Glutamatergic neuron (in vitro differentiated cells): ENCODE measurements at places on chromosomes 12 and 14.

DNA sequence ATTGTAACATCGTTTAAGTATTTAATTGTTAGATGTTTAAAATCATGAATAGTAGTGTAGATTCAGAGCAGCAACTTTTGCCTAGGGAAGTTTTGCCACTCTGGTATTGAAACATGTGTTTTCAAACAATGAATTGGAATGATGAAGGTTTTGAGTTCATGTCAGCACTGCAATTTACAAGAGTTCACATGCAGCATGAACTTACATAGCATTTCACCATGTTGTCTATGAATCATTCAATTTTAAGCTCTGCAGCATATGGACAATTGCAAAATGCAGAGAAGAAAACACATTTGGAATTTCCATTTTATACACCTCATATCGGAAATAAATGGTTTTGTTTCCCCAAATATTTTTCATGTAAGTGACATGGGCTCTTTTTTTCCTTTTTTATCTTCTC is 170.7 kb upstream of the CDKN3 start:
- DNase-seq, result no peak

- DNase-seq, result no peak
These were observed 25.0 kb upstream of the POLR3B start for GRCh38 chr12:106332536-106332935.

DNA sequence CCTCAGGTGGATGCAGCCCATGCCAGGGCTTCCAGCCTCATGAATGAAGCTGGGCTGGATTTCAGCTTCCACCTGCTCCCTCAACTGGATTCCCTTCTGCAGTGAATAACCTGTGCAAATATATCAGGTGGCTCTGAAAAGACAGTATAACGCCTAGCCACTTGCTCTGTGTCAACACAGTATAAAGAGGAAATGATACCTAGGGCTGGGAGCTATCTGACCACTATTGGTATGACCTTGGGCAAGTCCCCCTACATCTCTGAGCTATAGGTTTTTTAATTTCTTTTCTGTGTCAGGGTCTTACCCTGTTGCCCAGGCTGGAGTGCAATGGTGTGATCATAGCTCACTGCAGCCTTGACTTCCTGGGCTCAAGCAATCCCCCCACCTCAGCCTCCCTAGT is 19.8 kb downstream of the ISM2 start:
- DNase-seq, result no peak

- DNase-seq, result no peak
These were observed 46.9 kb downstream of the ATXN7L3B start for GRCh38 chr12:74584483-74585062.

GRCh38 chr12:32671930-32672780 is 6.9 kb upstream of the DNM1L start:
- peak; percentile 53 for DNase-seq

GRCh38 chr12:101891462-101891971 is 14.1 kb downstream of the DRAM1 start:
- DNase-seq, result no peak

DNA sequence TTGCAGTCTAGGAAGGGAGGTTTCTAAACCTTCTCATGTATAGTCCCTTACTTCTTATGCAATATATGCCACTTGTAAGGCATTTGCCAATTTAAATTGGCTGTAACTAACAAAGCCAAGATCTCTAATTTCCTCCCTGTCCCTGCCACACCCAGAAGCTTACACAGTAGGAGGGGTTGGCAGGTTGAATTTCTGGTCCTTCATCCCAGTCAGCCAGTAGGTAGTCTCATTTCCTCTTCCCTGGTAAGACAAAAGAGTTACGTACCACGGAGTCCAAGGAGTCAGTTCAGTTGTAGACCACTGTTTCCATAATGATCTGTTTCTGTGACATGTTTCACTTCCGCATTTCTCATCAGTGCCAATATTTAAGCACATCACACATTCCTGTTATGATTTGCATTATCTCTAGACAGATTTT is 47.0 kb upstream of the PLBD1 start:
- DNase-seq, result no peak

DNA sequence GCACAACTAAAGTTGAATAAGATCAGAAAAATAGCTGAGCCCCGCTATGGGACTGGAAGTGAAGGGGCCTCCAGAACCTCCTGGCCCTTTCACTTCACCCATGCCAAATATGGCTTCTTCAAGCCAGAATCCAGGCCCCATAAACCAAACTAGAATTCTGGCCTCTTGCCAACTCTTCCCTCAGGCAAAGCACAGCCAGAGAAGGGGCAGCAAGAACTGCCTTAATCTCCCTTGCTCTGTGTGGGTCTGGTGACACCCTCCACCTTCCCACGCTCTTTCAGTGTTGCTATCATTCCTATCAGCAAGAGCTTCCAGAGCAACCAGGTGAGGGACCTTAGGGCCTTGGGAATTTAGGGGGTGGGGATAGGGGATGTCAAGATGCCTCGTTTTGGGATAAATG is 3.1 kb upstream of the PNMA1 start:
- DNase-seq, result no peak

GRCh38 chr14:76931631-76932402 is 96.7 kb downstream of the IRF2BPL start:
- DNase-seq, result no peak

GRCh38 chr14:52365071-52365470 is 51.0 kb downstream of the PTGER2 start:
- no peak for DNase-seq

GRCh38 chr12:124680863-124681778 is 113.7 kb upstream of the NCOR2 start:
- no peak for DNase-seq

DNA sequence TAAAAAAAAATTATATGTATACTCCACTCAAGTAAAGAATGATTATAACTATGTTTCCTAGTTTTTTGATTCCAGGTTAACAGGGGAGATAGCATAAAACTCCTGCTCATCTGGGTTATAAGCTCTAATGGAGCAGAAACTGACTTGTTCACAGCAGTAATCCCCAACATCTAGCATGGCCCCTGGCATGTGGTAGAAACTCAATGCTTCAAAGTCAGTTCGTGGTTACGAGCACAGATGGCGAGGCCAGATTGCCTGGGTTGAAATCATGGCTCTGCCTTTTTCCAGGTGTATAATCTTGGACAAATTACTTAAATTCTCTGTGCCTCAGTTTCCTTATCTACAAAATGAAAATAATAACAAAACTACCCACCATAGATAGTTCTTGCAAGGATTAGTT is 183.8 kb downstream of the TTC7B start:
- DNase-seq, result no peak

DNA sequence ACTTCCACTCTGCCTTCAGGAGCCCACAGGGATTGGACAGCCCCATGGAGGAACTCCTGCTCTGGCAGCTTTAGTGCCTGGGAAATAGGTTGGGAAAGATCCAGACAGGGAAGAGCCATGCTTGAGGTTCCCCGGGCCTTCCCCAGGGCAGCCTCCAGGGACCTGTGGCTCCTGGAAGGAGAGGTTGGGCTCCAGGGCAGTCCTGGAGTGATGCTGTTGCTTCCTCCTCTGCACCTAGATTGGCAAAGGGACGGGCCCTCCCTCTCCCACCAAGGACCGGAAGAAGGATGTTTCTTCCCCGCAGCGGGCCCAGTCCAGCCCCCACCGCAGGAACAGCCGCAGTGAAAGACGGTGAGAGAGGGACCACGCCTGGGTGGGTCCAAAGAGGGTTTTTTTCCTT is 16.5 kb downstream of the VASH1 start:
- DNase-seq, result no peak

DNA sequence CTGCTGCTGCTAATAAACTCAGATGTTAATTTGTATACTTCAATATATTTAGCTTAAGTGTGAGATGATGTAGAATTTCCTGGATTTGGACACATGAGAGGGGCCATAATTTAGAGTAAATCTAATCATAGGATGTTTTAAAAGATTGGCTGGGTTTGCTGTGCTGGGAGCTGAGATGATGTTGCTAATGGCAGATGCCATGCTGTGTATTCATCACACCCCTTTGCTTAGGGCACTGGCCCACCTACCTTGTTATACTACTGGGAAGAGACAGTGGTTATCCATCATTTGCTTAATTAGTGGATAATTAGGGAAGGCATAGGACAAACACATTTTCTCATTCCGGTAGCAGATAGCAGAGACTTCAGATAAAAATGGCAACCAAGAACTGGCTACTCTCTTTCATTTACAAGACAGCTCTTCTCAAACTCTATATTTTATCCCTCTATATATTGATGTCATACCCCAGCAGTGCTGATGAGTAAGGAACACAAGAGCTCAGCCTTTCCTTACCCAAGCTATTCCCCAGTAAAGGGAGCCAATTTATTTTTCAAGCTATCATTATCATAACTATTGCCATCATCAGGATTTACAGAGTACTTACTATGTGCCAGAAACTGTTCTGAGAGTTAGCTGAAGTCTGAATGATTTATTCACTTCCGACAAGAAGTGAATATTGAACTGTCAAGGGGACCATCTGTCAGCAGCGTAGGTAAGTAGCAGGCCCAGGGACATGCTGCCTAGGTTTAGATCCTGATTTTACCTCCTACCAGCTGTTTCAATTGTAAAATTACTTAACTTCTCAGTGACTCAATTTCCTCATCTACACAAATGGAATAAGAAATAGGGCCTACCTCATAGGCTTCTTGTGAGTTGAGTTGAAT is 204.6 kb upstream of the FLRT2 start:
- no peak for DNase-seq

- no peak for DNase-seq
These were observed 114.3 kb upstream of the CAND1 start for GRCh38 chr12:67154901-67155300.

DNA sequence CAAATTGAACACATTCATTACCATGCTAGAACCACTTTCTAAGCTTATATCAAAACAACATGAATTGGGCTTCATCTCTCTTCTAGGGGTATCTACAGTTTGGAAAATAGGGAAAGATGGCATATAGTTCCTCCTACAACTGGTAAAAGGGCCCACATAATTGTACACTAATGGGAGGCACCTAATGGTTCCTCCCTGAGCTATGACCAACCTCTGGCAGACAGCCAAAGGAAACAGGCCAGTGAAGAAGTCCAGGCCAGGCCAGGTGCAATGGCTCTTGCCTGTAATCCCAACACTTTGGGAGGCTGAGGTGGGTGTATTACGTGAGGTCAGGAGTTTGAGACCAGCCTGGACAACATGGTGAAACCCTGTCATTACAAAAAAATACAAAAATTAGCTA is 23.2 kb upstream of the APOF start:
- DNase-seq, result no peak

GRCh38 chr12:12511895-12512711 is 50.6 kb downstream of the DUSP16 start:
- DNase-seq, result no peak

- DNase-seq, result peak; percentile 54
These were observed 24.6 kb upstream of the UBC start for GRCh38 chr12:124939079-124939420.

- no peak for DNase-seq
These were observed 2.4 kb upstream of the KRT84 start for GRCh38 chr12:52387859-52388258.

DNA sequence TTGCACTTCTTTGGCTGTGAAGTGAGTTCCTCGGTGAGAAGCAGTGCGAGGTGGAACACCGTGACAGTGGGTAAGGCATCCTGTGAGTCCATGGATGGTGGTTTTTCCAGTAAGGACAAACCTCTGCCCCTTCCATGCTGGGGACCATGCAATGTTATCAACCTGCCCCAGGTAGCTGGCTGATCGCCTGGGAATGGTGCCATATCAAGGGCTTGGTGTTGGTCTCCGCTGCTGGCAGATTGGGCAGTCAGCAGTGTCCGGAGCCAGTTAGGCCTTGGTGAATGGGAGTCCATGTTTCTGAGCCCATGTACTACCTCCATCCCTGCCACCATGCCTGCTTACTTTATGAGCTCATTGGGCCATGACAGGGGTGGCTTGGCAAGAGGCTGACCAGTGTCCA is 114.7 kb upstream of the C14orf180 start:
- DNase-seq, result no peak

DNA sequence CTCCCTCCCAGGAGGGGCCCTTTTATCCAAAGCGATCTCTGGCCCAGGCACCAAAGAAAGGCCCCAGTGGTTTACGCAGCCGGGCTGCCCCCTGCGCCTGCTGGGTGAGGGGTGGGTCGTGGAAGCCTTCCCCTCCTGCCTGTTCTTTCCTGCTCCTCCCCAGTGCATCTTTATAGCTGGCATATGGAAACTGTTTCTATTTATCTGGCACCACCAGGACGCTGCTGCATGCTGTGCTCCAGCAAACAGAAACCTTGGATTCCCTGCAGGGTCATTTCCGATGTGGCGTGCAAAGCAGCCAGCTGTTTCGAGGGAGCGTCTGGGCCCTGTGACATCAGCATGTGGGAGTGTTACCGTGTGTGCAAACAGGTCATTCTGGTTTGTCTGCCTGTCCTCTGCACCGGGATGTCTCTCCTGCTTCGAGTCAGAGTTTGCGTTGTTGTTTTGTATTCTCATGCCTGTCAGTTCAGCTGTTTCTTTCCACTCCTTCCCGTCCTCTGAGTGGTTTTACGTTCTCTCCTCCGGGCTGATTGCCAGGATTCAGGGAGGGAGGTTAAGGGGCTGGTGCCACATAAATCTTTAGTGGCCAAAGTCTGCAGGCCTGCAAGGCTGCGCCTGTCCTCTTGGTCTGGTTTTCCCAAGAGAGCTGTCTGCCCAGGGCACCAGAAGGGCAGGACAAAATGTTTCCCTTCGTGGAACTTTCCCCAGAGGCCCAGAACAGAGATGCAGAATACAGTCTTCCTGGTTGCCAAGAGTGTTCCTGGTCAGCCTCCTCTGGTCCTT is 24.6 kb downstream of the TPCN1 start:
- peak; percentile 57 for DNase-seq

DNA sequence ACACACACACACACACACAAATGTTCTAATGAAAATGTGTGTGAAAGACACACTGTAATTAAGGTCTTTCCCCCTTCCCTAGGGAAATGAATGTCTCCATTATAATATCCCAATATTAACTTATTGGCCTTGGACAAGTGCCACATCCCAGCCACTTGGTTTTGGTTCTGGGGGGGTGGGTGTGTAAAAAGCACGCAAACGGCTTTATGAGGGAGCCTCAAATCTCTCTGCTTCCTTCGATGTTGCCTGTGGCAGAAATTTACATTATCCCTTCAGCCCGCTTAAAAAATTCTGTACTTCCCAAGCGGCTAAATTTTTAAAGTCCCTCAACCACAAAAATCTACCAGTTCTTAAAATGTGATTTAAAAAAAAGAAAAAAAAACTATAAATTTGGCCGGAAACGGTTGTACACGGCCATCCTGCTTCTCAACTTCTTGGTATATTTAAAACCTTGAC is 432 bp downstream of the C14orf93 start:
- no peak for DNase-seq

GRCh38 chr14:23215421-23215820 is 22.3 kb upstream of the RNF212B start:
- DNase-seq, result no peak

GRCh38 chr14:91410771-91411536 is 6.7 kb downstream of the CCDC88C start:
- no peak for DNase-seq

GRCh38 chr12:57200497-57200896 is 16.1 kb upstream of the NXPH4 start:
- no peak for DNase-seq

- DNase-seq, result no peak
These were observed 613.4 kb upstream of the ATP2B1 start for GRCh38 chr12:90322006-90322405.
